Right renal pelvis (tissue), 4 donors: ENCODE measurements at places on chromosomes 1 and 21. TPM values are rescaled to one million over a fixed set of nuclear protein-coding genes. Genes with fewer than 3 reads are reported as not detected.

Gene UBASH3A
- polyA plus RNA-seq, result 0.10 TPM

Gene THEM5
- 1.3 TPM for polyA plus RNA-seq

Gene SRGAP2B
- 42.2 TPM for polyA plus RNA-seq

Gene TMEM82
- polyA plus RNA-seq, result 3.0 TPM

Gene UTP25
- polyA plus RNA-seq, result 11.3 TPM

Gene OR10J5
- not detected for polyA plus RNA-seq

Gene ERVH48-1
- 0.30 TPM for polyA plus RNA-seq

Gene ZNF683
- 0.06 TPM for polyA plus RNA-seq

Gene PROX1
- polyA plus RNA-seq, result 6.8 TPM

Gene LCA5L
- 3.8 TPM for polyA plus RNA-seq

Gene CR1L
- polyA plus RNA-seq, result 0.96 TPM

Gene HOOK1
- 75.4 TPM for polyA plus RNA-seq

Gene FAM78B
- polyA plus RNA-seq, result 1.5 TPM

Gene MPL
- 0.44 TPM for polyA plus RNA-seq

Gene TDRKH
- 9.2 TPM for polyA plus RNA-seq

Gene ODF2L
- polyA plus RNA-seq, result 46.2 TPM

Gene SERINC2
- 41.4 TPM for polyA plus RNA-seq

Gene TRIM63
- 0.51 TPM for polyA plus RNA-seq

Gene TAF12
- 32.6 TPM for polyA plus RNA-seq

Gene C1QA
- 13.0 TPM for polyA plus RNA-seq

Gene RYR2
- polyA plus RNA-seq, result 1.9 TPM

Gene NBPF4
- not detected for polyA plus RNA-seq

Gene RPTN
- not detected for polyA plus RNA-seq

Gene PTGS2
- polyA plus RNA-seq, result 1.2 TPM

Gene TYW3
- polyA plus RNA-seq, result 33.6 TPM

Gene KLHDC8A
- 2.1 TPM for polyA plus RNA-seq

Gene GJB5
- 0.19 TPM for polyA plus RNA-seq

Gene PLPP3
- 141 TPM for polyA plus RNA-seq

Gene PKLR
- polyA plus RNA-seq, result 6.3 TPM

Gene KRTAP19-3
- polyA plus RNA-seq, result not detected

Gene SMCP
- not detected for polyA plus RNA-seq

Gene CFAP107
- 0.99 TPM for polyA plus RNA-seq

Gene SLFNL1
- 0.27 TPM for polyA plus RNA-seq

Gene OR2W3
- 0.38 TPM for polyA plus RNA-seq

Gene FCRL1
- not detected for polyA plus RNA-seq

Gene RAB42
- 3.2 TPM for polyA plus RNA-seq

Gene TCP10L
- polyA plus RNA-seq, result 2.3 TPM

Gene FAM151A
- polyA plus RNA-seq, result 32.4 TPM

Gene SPATA17
- polyA plus RNA-seq, result 15.3 TPM

Gene SLC9A1
- polyA plus RNA-seq, result 32.1 TPM

Gene KRTAP12-2
- not detected for polyA plus RNA-seq

Gene HES3
- not detected for polyA plus RNA-seq

Gene COL6A2
- polyA plus RNA-seq, result 254 TPM

Gene SLAMF6
- polyA plus RNA-seq, result 0.21 TPM

Gene FAM110D
- 1.3 TPM for polyA plus RNA-seq
